ENCODE measurements at places on chromosomes 16 and 17.

DNA sequence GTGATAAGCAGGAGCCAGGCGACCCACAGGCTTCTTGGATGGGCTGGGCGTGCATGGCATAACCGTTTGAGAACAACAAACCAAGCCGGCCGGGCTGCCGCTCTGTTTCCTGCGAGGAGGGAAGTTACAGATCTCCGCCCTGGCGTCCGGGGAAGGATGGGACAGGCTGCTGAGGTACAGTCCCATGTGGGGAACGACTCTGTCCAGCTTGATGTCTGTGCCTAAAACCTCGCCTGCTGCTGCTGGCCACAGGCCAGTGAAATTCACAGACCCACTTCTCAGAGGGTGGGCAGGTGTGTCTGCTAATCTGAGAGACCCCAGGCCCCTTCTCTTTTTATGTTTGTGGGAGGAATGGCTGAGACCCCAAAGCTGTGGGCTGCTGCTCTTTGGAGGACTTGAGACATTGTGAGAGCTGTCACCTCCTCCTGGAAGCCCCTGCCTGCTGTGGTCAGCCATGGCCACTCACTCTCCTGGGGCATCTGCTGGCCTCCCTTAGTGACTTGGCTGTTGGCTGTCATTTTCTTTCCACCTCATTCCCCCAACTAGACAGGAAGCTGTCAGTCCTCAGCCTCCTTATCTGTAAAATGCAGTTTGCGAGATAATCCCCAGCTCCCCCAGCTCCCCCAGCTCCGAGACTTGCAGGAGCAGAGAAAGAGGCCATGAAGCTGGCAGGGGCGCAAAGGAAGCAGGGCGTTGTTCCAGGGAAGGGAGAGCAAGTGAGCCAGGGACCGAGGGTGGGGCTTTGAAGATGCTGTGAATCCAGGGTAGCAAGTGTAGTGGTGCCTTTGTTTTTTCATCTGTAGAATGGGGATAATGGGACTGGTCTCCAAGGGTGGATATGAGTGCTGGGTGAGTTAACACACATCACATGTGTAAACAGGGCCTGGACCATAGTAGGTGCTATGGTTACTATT lies 51.0 kb downstream of the CMIP start:
- DNase-seq, result no peak

DNA sequence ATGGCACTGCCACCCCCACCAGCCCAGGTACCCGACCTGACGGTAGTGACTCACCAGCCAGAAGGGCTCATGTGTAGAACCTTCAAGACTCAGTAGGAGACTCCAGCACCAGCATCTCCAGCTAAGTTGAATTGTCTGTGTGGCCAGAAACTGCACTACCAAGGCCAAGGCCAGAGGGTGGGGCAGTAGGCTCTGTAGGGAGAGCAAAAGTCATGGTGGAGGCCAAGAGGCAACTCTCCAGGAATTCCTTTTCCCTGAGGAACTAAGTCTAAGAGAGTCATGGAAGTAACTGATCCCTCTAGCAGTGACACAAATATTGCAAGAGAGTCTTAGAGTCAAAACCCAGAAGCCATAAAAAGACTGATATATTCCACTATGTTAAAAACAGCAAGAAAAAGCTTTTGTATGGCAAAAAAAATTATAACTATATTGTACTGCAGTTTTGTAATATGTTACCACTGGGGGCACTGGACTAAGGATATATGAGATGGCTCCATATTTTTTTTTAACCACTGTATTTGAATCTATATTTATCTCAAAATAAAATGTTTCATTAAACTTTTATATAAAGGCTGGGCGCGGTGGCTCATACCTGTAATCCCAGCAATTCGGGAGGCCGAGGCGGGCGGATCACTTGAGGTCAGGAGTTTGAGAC lies 30.2 kb upstream of the GUCY2D start:
- no peak for DNase-seq

DNA sequence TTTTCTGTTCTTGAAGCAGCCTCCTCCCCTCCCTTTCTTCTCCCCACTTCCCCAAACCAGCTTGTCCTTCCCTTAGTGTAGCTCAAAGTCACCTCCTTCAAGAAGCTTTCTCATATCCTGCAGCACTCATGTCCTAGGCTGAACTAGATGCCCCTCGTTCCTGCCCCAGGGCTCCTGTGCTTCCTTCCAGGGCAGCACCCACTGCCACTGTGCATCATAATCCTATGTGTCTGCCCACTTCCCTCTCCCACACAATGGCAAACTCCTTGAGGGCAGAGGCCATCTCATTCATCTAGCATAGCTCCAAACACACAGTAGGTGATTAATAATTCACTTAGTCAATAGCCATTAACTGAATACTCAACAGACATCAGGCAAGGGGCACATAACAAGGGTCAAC lies 6.9 kb upstream of the TMEM132E start:
- DNase-seq, result no peak

- DNase-seq, result no peak
These were observed 29.3 kb upstream of the KDM8 start for GRCh38 chr16:27174007-27174406.

- DNase-seq, result no peak
These were observed 9.7 kb downstream of the NMT1 start for GRCh38 chr17:45070809-45071208.

DNA sequence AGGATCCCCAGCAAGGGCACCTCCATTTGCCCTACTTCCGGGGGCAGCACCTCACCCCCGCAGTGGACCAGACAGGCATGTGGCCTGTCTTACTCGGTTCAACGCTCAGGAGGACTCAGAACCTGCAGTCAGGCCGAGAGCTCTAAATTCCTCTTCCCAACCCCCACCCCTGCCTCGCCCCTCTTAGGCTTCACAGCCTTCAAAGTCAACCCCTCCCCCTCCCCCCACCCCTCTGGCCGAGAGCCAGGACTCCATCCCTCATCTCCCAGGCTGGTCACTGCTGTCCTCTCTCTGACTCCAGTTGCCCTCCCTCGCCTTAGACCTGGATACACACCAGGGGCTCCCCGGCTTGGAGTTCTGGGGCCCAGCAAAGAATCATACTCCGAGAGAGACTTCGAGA lies 8.1 kb upstream of the HS3ST6 start:
- DNase-seq, result no peak

- DNase-seq, result no peak
These were observed 203.4 kb downstream of the GSG1L start for GRCh38 chr16:27860091-27860490.
